ENCODE measurements at places on chromosomes 7 and 10.

GRCh38 chr10:70749756-70750155 is 35.4 kb downstream of the TBATA start:
- DNase-seq, result no peak

DNA sequence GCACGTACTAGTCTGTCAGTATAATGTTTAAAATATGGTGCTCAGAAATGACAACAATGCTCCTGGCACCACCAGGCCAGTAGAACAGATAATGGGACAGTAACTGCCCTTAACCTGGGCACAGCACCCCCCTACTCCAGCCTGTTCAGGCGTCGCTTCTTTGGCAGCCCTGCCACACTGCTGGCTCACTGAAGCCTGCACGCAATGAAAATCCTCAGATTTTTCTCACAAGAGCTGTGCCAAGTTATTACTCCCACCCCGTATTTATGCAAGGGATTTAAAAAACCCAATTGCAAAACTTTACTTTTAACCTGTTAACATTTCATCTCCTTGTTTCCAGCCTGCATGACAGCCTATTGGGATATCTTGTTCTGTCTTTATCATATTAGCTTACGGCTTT is 56.6 kb upstream of the LAMB1 start:
- DNase-seq, result no peak

- no peak for DNase-seq
These were observed 161.3 kb downstream of the IPMK start for GRCh38 chr10:58106211-58107035.

DNA sequence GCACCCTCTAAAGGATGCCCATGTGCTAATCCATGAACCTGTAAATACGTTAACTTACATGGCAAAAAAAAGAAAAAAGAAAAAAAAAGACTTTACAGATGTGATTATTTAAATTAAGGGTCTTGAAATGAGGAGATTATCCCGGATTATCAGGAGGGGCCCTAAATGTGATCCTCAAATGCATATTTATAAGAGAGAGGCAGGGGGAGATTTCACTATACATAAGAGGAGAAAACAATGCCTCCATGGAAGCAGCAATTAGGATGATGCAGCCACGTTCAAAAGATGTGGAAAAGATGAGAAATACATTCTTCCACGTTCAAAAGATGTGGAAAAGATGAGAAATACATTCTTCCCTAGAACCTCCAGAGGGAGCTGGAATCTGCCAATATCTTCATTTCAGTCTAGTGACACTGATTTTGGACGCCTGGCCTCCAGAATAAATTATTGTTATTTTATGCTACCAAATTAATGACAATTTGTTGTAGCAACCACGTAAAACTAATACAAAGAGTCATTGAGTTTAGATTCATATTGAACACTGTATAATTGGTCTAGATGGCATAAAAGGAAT is 328.4 kb upstream of the GNAI1 start:
- DNase-seq, result no peak

GRCh38 chr7:97580205-97580604 is 151.7 kb upstream of the TAC1 start:
- no peak for DNase-seq

DNA sequence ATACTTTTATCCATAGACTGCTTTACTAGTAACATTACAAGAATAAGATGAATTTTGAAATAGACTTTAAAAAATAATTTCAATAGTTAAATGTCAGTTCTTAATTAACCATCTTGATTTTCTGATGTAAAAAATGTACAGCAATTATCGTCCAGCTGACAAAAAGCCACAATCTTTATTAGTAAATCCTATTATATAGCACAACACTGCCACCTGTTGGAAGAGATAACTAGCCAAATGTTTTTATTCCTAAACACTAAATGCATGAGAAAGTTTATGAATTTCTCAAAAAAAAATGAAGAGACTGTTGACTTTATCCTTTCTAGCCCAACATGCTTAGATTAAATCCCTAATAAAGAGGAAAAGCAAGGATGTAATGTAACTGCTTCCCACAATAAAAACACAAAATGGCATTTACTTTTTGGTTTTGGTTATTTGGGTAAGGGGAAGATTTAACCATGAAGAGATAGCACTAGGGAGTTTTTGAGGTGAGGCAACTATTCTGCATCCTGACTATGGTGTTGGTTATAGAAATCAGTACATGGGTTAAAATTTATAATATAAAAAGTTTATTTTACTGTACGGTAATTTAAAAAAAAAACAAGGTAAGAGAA is 8.0 kb downstream of the COA1 start:
- DNase-seq, result peak; percentile 71

DNA sequence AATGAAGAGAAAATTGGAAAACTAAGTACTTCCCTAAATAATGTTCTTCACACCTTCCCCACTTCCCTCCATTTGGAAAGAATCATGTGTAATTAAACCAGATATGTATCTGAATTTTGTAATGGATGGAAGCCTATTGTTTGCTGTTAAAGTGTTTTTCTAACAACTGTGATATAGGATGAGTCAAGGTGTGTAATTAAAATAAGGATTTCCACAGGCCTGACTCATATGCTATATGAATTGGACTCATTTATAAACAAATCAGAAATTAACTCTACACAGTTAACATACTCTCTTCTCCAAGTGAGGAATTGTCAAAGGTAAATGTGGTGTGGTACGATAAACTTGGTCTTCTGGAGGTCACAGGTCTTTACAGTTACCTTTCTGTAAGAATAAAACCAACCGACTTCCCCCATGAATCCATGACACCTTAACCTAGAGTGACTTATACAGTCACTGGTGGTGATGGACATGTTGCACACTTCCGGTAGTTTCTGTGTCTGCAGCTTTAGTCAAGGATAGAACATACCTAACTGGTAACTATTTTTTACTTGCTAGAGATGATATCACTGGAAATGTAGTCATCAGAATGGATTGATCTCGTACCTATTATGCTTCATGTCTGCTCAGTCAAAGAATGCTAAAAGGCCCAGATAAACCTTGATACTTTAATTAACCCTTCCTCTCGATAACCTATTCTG is 12.8 kb downstream of the PNLIPRP3 start:
- no peak for DNase-seq

- no peak for DNase-seq
These were observed 31.7 kb downstream of the GALNTL5 start for GRCh38 chr7:151987748-151988529.

- DNase-seq, result peak; percentile 61
These were observed 338.2 kb upstream of the PRKCQ start for GRCh38 chr10:6918305-6918704.

DNA sequence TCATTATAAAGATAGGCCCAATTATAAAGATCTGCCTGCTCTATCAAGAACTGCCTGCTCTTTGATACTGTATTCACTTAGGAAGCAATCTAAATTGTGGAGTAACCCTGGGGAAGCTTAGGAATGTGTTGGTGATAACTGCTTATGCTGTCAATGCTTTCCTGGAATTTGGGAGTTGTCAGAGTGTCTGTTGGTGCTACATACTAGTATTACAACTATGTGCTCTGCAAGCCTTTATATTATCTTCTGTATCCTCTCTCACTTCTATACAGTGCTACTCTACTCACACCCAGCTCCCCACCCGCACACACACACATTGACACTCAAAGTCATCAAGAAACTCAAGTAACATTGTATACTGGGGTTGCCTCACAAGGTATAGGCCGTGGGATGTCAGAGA is 6.1 kb downstream of the ZNF277 start:
- DNase-seq, result no peak

DNA sequence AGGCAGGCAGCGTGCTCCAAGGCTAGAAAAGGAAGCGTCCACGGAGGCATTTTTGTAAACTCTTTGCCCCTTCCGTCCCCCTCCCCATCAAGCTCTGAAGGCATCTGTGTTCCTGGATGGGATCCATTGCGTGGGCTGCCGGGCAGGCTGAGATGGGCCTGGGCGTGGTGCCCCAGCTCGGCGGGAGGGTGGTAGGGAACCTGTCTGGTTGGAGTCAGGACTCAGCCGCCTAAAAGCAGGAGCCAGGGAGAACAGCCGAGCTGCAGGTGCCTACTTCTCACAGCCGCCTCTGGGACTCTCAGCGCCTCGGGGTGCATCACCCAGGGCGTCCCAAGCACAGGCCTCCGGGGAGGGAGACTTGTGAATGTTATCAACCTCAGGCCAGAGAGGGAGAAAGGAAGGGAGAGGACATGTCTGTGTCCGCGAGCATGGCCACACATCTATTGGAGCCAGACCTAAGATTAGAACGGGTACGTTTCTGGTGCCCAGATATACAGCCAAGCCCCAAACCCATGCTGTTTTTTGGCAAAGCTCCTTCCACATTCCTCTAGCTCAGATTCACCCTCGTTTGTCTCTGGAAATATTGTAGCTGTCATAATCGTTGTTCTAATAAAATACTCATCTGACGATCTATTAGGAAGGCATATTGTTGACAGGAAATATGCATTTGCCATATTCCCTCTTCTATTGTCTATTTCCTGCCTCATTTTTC is 48.6 kb upstream of the CTBP2 start:
- DNase-seq, result no peak

GRCh38 chr7:2837496-2837895 is 6.6 kb downstream of the GNA12 start:
- no peak for DNase-seq

DNA sequence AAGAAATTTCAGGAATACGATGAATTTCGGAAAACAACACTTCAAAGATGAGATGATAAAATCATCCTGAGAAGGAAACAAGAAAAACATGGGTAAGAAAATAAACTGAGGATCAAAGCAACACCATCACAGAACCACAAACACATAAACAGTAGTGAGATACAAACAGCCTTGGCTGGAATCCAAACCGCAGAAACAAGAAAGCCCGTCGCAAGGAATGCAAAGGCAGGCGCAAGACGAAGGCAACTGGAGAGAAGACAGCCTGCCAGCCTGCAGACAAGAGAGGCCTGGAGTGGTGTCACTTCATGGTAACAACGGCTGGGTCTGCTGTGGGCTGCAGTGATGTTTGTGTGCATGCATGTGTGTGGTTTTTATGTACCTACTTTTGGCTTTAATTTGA is 61.8 kb upstream of the DRGX start:
- DNase-seq, result no peak

- DNase-seq, result peak; percentile 88
These were observed 9.1 kb downstream of the CREB3L2 start for GRCh38 chr7:137992550-137993394.

DNA sequence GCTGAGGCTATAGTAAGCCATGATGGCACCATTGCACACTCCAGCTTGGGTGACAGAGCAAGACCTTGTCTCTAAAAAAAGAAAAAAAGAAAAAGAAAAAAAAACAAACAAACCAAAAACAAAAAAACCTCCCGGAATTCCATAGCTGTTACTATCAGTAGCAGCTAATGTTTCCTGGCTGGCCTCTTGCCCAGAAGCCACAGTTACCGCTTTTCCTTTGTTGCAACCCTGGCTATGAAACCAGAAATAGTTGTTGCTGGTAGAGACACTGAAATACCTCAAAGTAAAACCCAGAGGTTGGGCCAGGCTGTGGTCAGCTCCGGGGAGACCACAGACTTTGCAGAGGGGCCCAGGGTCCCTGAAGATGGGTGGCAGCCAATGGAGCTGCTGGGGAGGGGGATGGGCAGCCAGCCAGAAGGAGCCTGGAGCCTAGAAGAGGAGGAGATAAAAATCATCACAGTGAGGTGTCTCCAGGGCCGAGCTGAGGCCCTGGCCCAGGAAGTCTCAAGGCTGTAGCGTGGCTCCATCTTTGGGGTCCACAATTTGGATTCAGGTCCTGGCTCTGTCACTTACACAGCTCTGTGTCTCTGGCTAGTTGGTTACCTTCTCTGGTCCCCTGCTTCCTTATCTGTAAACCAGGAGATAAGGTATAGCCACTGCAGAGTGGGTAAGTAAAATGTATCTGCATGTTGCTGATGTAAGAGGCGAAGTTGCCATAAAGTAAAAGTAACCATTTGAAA is 3.4 kb upstream of the CHST12 start:
- peak; percentile 95 for DNase-seq

DNA sequence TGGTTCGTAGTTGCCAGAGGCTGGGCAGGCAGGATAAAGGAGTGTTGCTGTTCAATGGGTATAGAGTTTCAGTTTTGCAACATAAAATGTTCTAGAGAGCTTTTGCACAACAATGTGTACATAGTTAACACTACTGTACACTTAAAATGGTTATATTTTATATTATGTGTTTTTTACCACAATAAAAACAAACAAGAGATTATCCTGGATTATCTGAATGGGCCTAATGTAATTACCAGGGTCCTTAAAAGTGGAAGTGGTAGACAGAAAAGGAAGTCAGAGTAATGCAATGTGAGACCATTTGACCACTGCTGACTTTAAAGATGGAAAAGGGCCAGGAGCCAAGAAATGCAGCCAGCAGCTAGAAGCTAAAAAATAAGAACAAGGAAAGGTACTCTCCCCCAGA is 159.7 kb downstream of the SGMS1 start:
- DNase-seq, result peak; percentile 86

DNA sequence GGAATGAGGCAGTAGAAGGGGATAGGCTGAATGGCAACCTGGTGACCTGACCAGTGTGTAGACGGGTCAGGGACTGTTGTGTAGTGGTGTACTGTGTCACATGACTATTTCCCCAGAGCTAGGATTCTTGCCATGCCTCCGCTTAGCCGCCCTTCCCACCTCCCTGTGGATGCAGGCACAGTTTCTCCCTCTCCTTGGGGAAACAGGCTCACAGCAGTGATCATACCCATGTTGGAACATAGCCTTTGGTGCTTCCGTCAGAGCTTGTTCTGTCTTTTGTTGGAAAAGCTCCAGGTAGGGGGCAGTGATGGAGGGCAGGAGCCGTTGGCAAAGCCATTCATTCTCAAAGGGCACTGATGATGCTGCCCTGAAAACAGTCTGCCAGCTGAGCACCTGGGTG is 44.3 kb downstream of the OGDH start:
- DNase-seq, result no peak

DNA sequence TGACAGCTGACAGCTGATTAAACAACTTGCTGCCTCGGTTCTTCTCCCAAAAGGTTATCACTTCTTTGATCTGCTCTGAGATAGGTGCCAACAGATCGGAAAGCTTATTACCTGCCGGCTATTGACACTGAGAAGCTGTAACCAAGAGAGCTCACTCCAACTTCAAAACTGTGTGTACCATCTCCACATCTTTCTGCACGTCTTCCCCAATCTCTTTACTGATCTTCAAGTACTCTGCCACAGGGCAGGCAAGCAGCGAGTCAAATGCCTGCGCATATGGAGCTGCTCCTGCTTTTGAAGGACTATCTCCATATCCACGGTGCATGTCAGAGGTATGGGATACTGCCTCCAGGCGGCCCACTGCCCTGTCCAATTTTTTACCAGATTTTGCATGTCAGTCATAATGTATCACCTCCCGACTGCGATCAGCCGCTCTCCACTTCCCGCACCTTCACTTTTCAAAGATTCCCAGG is 352 bp upstream of the ZNF485 start:
- DNase-seq, result no peak

GRCh38 chr10:96972264-96972663 is 140.2 kb downstream of the LCOR start:
- no peak for DNase-seq

Measured in AML-193 (cell line).